Adrenal gland (tissue), 19 donors: ENCODE measurements at places on chromosomes 6 and 20.
A peak's percentile ranks its signal among the peaks of the same experiment; 100 is the strongest.

GRCh38 chr20:60327971-60328660, 369.9 kb downstream of the CDH26 start:
- no peak for DNase-seq

GRCh38 chr6:82959385-82959941, 106.2 kb downstream of the UBE3D start:
- no peak for DNase-seq

DNA sequence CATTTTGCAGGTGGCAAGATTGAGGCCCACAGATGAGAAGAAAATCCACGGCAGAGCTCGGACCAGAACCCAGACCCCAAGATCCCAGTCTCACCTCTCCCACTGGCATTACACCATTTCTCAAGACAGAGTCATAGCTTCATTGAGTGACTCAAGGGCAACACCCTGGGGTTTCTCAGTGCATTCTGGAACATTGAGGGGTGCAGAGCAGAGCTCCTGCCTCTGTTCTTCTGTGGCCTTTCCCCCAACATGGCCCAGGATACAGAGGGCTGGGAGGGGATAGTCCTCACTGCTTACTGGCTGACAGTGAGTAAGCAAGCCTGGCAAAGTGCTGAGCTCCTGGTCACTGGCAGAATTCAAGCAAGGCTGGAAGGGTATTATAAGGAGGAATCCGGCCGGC, 74.0 kb downstream of the MDGA1 start:
- no peak for DNase-seq

GRCh38 chr20:792248-792647, 23.9 kb upstream of the SLC52A3 start:
- DNase-seq = no peak

DNA sequence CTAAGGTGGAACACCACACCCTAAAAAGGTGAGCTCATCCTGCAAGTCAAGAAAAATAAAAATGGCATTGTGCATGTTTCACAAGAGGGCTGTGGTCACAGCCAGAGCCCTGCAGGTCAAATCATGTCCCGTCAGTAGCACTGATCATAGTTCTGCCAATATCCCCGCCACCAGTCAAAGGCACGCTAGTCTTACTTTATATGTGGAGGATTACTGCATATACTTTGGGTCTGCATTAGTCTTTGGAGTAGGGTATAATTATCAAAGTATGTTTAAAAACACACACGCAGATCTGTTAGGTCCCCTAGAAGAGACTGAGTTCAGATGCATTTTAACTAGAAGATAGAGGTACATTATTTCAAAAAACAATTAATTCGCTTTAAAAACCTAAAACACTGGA, 1.8 kb downstream of the PERP start:
- DNase-seq = no peak

DNA sequence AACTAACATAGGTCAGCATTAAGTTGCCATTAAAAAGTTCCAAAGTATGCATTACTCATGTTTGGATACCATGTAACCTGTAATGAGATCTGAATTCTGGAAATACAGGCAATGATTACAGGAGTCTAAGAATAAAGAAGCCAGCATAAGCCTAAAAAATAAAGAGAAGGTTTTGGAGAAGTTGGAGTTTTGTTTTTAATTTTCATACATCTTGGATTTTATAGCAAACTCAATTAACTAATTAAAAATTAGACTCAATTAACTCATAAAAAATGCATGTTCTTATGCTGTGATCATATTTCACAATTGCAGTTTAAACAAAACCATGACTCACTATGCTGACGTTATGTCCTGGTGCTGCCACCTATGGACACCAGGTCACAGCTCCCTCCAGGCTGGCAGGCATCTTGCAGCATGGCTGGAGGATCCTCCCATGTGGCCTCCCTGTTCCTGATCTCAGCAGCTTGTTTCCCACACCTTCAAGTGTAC, 648.8 kb upstream of the AGPAT4 start:
- peak; percentile 64 for DNase-seq

GRCh38 chr6:87722540-87723169, 20.6 kb upstream of the AKIRIN2 start:
- no peak for DNase-seq

GRCh38 chr6:18663011-18663410, 275.9 kb downstream of the RNF144B start:
- no peak for DNase-seq

- DNase-seq = peak; percentile 63
Measured at GRCh38 chr6:31541059-31541657, 645 bp downstream of the DDX39B start.

- DNase-seq = no peak
Measured at GRCh38 chr6:30871592-30872183, 12.6 kb upstream of the DDR1 start.

DNA sequence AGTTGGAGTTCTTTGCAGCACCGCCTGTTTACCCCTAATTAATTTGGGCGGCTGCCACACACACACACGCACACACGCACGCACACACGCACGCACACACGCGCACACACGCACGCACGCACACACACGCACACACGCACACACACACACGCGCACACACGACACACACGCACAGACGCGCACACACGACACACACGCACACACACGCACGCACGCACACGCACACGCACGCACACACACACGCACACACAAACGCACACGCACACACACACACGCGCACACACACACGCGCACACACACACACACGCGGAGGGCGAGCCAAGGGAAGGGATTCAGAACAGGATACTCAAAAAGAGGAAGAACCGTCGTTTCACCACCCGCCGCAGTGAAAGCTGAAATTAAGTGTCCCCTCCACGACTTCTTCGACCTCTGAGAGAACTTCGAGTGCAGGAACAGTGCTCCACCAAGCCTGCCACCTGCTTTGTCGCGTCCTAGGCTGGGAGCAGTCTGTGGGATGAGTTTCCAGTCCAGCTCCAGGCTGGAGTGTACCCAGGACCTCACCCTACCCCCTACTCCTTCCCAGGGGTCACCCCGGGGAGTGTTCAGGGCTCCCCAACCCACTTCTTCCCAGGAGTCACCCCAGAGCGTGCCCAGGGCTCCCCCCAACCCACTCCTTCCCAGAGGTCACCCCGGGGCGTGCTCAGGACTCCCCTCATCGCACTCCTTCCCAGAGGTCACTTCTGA, 1.1 kb downstream of the RNASET2 start:
- DNase-seq = peak; percentile 40

- DNase-seq = no peak
Measured at GRCh38 chr6:41167173-41167963, 4.5 kb upstream of the TREM2 start.

- no peak for DNase-seq
Measured at GRCh38 chr20:49677777-49678758, 35.6 kb downstream of the B4GALT5 start.

GRCh38 chr6:106510090-106510970, 119.0 kb downstream of the RTN4IP1 start:
- DNase-seq = peak; percentile 28

GRCh38 chr20:45336530-45337366, 11.5 kb downstream of the SDC4 start:
- DNase-seq = peak; percentile 92

DNA sequence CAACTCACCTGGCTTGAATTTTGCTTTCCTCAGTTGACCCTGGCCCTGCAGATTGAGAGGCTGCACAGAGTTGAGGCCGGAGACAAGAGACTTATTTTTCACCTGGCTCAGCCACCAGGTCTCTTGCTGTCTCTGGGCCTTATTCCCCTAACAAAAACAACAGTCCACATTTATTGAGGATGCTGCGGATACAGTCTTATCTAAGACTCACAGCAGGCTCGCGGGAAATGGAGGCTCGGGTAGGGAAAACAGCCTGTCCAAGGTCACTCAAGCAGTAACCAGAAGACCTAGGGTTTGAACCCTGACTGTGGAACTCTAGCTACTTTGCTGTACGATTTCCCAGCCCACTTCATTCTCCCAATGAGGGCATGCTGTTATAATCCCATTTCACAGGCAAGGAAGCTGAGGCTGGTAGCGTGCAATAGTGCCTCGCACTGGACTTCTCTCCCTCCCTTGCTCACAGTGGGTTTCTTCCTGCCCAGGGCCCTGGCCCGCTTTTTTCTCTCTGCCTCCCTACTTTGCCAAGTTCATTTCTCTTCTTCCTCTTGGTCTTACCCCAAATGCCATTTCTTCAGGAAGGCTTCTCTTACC, 57.7 kb downstream of the RBM38 start:
- DNase-seq = no peak

DNA sequence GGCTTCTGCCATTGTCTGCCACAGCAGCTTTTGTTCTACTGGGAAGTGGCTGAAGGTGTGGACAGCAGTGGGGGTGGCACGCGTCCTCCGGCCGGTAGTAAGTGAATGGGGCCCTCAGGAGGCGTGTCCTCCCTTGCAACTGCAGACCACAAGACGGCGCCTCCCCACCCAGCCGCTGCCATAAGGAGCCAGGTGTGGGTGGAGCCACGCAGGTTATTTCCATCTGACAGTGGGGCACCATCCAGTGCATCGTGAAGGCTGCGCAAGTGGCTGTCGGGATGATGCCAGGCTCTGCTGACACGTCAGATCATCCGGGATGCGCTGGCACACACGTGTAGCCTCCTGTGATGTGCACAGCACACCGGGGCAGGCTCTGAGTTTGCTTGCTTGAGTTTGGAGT, 379.7 kb downstream of the CDH4 start:
- DNase-seq = no peak

GRCh38 chr6:53282741-53283140, 66.0 kb downstream of the ELOVL5 start:
- peak; percentile 22 for DNase-seq

GRCh38 chr6:156971153-156971885, 194.1 kb downstream of the ARID1B start:
- no peak for DNase-seq

- peak; percentile 56 for DNase-seq
Measured at GRCh38 chr6:69866770-69867638, 648 bp downstream of the COL19A1 start.

- DNase-seq = no peak
Measured at GRCh38 chr6:96301023-96301422, 220.6 kb upstream of the UFL1 start.

DNA sequence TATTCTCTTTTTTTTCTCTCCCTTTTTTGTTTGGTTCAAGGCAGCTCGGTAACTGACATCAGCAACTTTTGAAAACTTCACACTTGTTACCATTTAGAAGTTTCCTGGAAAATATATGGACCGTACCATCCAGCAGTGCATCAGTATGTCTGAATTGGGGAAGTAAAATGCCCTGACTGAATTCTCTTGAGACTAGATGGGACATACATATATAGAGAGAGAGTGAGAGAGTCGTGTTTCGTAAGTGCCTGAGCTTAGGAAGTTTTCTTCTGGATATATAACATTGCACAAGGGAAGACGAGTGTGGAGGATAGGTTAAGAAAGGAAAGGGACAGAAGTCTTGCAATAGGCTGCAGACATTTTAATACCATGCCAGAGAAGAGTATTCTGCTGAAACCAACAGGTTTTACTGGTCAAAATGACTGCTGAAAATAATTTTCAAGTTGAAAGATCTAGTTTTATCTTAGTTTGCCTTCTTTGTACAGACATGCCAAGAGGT, 10.6 kb downstream of the HEY2 start:
- no peak for DNase-seq

- DNase-seq = no peak
Measured at GRCh38 chr6:111710439-111710838, 104.8 kb upstream of the TRAF3IP2 start.

DNA sequence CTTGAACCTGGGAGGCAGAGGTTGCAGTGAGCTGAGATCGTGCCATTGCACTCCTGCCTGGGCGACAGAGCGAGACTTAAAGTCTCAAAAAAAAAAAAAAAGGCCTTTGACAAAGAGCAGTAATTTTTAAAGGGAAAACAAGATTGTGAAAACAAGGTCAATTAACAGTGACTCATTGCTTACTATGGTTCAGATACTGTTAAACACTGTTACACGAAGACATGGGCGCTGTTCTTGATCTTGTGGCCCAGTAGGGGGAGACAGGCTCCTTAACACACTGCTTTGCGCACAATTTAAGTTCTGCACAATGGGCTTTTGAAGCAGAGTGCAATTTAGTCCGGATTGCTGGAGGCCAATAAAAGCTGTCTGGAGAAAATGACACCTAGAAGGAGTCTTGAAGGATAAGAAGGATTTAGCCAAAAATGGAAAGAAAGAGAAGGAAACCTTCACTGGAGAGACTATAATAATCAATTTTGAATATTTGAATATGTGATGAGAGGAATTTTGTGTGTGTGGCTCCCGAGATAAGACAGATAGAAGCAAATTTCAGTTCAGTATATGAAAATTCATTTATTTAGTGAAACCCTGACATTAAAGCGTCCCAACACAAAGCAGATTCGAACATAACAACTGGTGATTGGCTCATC, 6.0 kb upstream of the LATS1 start:
- peak; percentile 83 for DNase-seq

- no peak for DNase-seq
Measured at GRCh38 chr6:162683135-162683534, 44.4 kb downstream of the PRKN start.

- no peak for DNase-seq
Measured at GRCh38 chr6:331622-332521, 39.6 kb downstream of the DUSP22 start.

DNA sequence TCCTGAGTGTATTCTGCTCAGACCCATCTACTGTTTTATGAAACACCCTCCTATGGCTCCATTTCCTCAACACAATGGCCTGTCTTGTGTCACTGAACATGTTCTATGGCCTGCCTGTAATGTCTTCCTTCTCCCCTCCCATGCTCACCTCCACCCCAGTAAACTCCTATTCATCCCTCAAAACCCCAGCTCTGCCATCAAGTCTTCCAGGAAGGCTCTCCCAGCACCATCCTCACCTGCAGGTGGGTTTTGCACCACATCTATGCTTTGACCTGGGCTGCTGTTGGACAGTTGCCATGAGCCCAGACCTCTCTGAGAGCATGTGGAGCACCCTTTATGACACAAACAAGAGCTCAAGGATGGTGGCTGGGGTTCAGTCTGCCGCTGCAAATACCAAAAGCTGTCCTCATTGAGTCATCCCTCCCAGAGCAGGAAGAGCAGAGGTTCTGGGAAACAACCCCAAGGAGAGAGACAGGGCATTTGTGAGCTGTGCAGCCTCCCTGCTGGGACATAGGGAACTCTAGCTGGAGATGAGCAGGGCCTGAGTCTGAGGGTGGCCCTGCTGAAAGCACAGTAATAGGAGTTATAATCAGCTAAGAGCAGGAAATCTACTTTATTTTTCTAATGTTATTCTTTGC, 93.8 kb upstream of the CD93 start:
- DNase-seq = no peak

- no peak for DNase-seq
Measured at GRCh38 chr20:53623134-53623453, 29.5 kb upstream of the ZNF217 start.

DNA sequence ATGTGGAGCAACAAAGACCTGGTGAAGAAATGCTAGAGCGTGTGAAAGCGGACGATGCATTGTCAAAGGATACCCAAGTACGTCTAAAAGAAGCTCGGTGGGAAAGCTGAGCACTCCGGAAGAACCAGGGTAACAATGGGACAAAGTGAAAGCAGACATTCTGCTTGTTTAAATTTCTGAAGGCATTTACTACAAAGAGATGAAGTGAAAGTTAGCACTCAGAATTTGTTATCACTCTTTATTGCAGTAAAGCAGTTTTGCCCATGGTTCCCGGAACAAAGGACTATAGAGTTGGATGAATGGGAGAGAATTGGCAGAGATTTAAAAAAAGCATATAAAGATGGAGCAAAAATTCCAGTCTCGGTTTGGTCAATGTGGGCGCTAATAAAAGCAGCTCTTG, 12.8 kb upstream of the IRAK1BP1 start:
- DNase-seq = no peak
